Activated naive CD8-positive, alpha-beta T cell treated with anti-CD3 and anti-CD28 coated beads for 36 hours (primary cell): ENCODE measurements at places on chromosomes 13 and 19. TPM values are rescaled to one million over a fixed set of nuclear protein-coding genes. Genes with fewer than 3 reads are reported as not detected.

The POU2F2 gene
- 50.8 TPM for total RNA-seq

The KCTD15 gene
- 9.9 TPM for total RNA-seq

DNA sequence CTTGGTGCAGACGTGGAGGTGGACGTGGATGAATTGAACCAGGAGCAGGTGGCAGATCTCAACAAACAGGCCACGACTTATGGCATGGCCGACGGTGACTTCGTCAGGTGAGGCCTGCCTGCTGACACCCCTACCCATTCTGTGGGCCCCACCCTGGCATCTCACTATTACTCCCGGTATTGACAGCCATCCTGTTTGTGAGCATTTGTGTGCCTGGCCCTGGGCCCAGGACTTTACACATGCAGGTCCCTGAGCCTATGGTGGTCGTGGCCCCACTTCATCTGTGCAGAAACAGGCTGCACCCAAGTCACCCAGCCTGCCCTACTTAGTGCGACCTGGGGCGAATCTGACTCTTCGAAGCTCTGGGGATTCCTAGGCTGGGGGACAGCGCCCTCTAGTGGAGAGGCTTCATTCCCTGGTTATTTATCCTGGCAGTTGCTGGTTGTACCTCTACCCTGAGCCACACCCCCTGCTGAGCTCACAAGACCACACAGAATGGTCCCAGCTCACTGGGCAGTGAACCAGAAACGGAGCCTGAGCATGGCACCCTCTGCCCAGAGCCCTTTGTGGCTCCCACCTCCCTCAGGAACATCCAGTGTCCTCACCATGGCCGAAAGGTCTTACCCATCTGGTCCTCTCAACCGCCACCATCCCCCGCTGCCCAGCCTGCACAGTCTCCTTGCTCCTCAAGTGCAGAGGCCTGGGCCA lies 16.9 kb downstream of the ZNF296 start:
- peak; percentile 77 for DNase-seq

- DNase-seq: no peak
These were observed 52.2 kb downstream of the PEPD start for GRCh38 chr19:33469171-33470039.

The ERICH6B gene
- total RNA-seq: not detected

The INSR gene
- 1.2 TPM for total RNA-seq

The CGB5 gene
- total RNA-seq: not detected

DNA sequence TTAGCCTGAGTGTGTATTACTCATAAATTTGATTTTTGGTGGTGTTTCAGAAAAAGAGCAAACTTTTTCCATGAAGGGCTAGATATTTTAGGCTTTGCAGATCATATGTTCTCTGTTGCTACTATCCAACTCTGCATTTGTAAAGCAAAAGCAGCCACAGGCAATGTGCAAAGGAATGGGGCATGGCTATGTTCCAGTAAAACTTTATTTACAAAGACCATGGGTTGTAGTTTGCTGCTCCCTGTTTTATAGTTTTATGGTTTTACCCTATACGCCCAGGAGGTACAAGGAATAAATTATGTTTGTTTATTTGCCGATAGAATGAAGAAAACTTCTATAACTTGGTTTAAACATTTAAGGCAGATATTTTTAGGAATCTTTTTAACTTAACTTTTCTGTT lies 23.6 kb downstream of the IFT88 start:
- no peak for DNase-seq
